Activated CD8-positive, alpha-beta memory T cell treated with anti-CD3 and anti-CD28 coated beads for 1 hour (primary cell): ENCODE measurements at places on chromosomes 4 and X.

- DNase-seq = no peak
These were observed 557.7 kb upstream of the SLIT2 start for GRCh38 chr4:19693936-19694570.

- DNase-seq = no peak
These were observed 196.5 kb upstream of the SLC7A11 start for GRCh38 chr4:138438608-138439007.

DNA sequence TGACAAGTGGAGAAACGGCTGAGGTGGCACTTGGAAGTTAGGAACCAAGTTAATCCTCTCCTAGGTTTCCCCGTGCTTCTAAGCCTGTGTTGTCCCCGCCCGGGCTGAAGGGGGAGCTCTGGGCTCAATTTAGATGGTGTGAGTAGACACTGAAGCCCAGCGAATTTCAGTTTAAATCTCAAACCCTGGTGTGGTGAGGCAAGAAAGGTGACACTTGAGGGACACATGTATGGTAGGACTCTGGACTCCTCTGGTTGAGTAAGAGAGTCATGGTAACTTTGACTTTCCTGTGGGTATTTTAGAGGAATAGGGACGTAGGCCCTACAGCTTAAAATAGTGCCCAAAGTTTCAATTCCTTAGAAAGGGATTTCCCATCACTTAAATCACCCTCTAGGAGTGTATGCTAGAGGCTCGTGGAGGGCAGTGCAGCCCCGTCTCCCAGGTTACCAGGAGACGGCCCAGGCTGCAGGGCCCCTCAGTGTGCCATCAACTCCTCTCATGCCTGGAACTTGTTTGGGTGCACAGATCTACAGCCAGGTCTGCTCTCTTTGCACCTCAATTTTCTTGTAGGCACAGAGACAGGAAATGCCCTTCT, 24.0 kb downstream of the HAND2 start:
- DNase-seq = no peak

GRCh38 chr4:185685804-185686203, 126.2 kb downstream of the SORBS2 start:
- no peak for DNase-seq

- DNase-seq = no peak
These were observed 3.6 kb downstream of the GTPBP6 start for GRCh38 chrX:314781-315595.

DNA sequence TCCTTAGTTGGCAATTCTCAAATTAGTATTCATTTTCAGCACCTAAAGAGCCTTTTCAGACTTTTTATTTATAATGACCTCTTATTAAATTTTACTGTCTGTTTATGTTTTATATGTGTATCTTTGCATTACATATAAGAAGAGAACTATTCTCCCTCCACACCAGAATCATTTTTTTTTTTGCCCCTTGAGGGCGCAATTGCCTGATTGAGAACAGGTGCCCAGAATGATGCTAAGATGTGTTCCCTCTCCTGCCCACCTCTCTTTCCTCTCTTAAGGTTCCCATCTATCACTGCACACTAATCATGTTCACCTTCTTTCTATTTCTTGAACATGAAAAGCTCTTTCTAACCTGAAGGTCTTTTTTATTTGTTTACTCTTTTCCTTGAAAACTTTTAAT, 44.2 kb upstream of the ADAM29 start:
- no peak for DNase-seq

GRCh38 chr4:185015108-185015507, 3.2 kb upstream of the HELT start:
- DNase-seq = no peak

DNA sequence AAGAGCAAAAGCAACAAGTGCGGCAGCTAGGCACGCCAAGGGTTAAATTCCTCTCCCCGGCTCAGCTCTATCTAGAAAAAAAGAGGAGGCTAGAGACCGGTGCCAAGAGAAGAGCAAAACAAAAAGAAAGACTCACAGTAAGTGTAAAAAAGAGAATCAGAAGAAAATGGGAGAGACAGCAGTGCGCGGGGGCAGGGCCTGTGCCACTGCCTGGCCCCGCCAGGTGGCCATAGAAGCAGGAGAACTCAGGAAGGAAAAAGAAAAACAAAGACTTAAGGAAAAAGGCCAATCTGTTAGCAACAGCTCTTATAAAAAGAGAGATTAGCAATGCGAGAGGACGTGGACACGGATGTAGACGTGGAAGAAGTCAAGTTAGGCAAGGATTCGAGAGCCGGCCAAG, 3.2 kb downstream of the ACOX3 start:
- no peak for DNase-seq

DNA sequence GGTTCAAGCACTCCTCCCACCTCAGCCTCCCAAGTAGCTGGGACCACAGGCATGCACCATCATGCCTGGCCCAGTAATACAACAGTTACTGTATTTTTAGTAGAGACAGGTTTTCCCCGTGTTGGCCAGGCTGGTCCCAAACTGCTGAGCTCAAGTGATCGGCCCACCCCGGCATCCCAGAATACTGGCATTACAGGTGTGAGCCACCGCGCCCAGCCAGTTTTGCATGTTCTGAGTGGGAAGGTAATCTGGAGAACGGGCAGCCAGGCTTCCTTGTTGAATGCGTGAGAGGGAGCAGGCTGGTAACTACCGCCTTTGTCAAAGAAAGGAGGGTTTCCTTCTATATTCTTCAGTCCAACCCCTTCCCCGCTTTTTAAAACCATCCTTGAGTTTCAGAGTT, 9.1 kb downstream of the NOCT start:
- DNase-seq = no peak

GRCh38 chr4:687048-687970, 1.6 kb downstream of the SLC49A3 start:
- no peak for DNase-seq

GRCh38 chr4:84260495-84260894, 238.6 kb downstream of the NKX6-1 start:
- DNase-seq = no peak

DNA sequence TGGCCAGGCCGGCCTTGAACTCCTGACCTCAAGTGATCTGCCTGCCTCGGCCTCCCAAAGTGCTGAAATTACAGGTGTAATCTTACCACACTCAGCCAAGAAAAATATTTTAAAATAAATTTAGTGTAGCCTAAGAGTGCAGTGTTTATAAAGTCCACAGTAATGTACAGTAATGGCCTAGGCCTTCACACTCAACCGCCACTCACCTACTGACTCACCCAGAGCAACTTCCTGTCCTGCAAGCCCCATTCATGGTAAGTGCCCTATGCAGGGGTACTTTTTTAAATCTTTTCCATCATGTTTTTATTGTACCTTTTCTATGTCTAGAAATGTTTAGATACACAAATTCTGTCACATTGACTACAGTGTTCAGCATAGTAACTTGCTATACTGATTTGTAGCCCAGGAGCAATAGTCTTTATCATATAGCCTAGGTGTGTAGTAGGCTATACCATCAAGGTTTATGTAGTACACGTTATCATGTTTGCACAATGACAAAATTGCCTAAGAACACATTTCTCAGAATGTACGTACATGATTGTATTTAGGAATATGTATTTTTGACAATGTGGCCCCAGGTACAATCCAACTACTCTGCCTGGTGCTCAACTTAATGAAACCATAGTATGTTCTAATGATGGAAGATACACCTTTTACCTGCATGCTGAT, 455.2 kb downstream of the PCDH7 start:
- DNase-seq = no peak

DNA sequence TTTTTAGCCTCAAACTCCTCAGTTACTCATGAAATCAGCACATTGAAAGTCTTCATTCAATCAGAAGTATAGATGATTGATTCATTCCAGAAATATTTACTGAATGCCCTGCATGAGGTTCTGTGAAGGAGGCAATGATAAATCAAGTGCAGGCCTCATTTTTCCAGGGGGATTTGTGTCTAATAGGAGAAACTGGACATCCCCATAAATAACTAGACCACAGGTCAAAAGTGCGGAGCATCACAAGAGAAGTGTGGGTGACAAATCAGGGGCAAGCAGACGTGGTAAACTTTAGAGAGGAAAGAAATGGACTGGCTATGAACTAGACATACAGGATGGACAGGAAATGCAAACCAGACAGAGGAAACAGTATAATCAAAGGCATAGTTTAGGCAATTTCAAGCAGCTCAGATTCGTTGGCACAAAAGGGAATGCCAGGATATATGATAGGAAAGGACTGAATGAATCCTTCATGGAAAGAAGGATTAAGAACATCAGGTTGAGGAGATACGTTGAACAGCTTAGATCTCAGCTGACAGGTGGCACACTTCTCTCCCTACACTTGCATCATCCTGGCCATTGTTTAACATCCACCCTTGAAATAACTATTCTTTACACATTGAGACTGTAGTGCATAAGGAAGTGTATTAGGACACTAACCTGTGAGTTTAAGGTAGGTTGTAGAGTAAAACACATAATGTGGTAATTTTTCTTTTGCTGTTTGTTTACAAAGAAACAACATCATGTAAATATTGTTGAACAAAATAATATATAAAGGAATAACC, 69.6 kb upstream of the RASGEF1B start:
- no peak for DNase-seq

DNA sequence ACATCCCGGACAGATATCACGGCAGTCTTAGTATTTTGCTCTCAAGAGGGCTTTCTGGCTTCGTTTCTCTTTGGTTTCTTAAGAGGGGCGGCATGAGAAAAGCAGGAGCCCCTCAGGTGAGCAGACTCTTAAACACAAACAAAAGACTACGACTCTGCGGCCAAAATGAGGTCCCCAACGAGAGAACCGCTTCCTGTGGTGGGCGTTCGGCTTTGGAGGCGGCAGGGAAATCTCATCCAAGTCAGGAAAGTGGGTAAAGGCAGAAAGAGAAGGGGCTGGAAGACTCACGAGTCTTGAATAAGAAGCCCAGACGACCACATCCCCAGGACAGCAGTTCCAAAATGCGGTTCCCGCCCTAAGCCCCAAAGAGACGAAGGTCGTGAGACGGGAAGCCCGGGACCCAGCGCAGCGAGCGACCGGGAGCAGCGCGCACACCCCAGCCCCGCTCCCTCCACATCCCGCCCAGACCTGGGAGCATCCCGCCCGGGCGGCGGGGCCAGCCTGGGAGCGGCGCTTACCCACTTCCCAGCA, 409 bp downstream of the UGDH start:
- DNase-seq = no peak

- no peak for DNase-seq
These were observed 105.1 kb upstream of the GRID2 start for GRCh38 chr4:92198711-92199110.

GRCh38 chr4:152594057-152594456, 58.2 kb upstream of the FBXW7 start:
- no peak for DNase-seq

- DNase-seq = no peak
These were observed 50.0 kb downstream of the CCNI start for GRCh38 chr4:77025643-77026321.

DNA sequence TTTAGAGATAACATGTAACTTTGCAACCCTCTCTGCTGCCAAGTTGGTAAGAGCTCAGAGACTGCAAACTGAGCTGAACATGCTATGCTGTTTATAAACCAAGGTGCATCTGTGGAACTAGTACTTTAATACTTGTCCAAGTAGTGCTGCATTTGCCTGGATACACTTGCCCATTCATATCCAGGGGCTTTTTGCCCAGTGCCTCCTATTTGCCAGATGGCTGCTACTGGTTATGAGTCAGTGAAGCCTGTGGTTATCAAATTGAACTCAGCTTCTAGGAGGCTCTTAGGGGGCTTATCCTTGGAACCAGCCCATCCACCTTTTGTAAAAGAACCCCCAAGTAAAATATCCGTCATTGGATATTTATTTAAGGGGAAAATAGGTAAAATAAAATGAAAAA, 79.6 kb downstream of the AFF2 start:
- DNase-seq = no peak

- no peak for DNase-seq
These were observed 45.9 kb upstream of the NUDT6 start for GRCh38 chr4:122968227-122968812.

GRCh38 chr4:155042014-155042413, 166.4 kb upstream of the NPY2R start:
- no peak for DNase-seq

GRCh38 chrX:112808007-112808406, 32.6 kb downstream of the AMOT start:
- DNase-seq = no peak

DNA sequence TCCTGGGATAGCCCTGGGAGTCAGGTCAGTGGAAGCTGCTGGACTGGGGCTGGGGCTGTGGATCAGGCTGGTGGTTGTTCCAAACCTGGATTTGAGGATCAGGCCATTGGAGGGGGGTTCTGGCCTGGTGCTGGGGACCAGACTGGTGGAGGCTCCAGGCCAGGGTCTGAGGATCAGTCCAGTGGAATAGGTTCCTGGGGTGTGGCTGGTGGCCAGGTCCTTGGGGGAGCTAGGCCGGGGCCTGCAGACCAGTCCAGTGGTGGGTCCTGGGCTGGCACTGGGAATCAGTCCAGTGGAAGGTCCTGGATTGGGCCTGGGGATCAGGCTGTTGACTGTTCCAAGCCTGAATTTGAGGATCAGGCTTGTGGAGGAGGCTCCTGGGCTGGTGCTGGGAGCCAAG, 8.0 kb downstream of the ARMCX4 start:
- no peak for DNase-seq

DNA sequence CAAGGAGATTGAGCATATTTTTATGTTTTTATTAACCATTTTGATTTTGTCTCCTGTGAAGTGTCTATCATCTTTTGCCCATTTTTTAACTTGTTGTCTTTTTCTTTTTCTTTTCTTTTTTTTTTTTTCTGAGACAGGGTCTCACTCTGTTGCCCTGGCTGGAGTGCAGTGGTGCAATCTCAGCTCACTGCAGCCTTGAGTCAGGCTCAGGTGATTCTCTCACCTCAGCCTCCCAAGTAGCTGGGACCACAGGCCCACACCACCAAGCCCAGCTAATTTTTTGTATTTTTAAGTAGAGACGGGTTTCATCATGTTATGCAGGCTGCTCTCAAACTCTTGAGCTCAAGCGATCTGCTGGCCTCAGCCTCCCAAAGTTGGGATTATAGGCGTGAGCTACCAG, 4.6 kb upstream of the ADD1 start:
- DNase-seq = no peak

DNA sequence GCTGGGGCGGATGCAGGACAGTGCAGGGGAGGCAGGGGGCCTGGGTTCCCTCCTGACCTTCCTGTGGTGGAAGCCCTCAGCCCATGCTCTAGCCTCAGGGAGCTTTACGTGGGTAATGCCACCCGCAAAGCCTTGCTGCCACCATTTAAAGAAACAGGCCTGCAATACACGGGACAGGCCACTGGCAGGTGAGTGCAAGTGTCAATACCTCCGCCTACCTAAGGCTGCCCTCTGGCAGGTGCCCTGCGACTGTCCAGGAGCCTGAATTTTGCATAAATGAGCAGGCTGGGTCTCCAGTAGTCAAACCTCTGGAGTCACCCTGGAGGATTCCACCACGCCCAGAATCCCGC, 5.9 kb downstream of the CRMP1 start:
- DNase-seq = no peak

DNA sequence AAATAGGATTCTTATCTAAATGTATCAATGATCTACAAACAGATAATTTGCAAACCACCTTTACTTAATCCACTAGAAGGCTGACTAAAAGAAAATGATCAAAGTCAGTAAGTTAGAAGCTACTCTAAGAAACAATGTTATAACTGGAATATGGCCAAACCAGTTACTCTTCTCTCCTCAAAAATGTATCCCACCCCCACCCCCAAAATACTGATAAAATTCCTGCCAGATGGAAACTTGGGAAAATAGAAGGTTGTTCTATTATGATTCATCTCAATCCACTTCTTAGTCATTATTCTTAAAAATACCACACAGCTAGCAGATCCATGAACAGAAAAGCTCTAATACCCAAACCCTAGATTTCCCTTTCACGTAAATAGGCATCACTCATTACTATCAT, 206.4 kb downstream of the KLHL13 start:
- no peak for DNase-seq

GRCh38 chr4:95061220-95061619, 303.5 kb downstream of the BMPR1B start:
- DNase-seq = no peak
